ENCODE measurements at places on chromosomes 4 and X.

GRCh38 chrX:119503484-119503861 lies 35.2 kb downstream of the SLC25A5 start:
- DNase-seq, result no peak

DNA sequence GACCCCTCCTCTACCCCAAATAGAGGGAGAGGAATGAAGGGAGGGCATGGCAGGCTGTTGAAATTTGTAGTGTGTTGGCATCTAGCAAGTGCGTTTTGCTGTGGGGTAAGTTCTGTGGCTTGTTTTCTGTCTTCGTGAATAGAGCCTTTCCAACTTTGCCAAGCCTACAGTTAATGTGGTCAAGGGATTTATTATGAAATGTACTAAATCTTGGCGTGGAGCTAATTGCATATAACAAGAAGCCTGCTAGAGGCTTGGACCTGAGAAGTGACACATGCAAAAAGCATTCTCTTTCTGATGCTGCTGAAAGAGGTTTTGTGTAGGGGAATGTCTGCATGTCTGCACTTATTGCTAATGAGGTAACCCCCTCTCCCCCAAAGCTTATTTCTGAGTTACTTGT lies 132.2 kb downstream of the BMPR1B start:
- DNase-seq, result no peak

DNA sequence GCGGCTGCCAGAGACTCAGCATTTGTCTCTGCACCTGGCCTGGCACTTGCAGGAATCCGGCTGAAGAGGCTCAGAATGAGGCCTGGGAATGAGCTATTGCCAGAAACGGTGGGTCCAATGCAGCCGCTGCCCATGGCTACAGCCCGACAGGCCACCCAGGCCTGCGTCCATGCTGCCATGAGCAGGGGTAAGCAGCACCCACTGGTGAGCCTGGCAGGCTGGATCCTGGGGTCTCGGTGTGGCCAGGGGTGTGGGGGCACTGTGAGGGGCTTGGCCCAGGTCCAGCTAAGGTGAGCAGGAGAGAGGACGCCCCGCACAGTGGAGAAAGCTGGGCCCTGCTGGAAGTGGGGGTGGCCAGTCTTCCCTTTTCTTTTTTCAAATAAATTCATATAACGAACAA lies 60.3 kb upstream of the MXD4 start:
- no peak for DNase-seq

DNA sequence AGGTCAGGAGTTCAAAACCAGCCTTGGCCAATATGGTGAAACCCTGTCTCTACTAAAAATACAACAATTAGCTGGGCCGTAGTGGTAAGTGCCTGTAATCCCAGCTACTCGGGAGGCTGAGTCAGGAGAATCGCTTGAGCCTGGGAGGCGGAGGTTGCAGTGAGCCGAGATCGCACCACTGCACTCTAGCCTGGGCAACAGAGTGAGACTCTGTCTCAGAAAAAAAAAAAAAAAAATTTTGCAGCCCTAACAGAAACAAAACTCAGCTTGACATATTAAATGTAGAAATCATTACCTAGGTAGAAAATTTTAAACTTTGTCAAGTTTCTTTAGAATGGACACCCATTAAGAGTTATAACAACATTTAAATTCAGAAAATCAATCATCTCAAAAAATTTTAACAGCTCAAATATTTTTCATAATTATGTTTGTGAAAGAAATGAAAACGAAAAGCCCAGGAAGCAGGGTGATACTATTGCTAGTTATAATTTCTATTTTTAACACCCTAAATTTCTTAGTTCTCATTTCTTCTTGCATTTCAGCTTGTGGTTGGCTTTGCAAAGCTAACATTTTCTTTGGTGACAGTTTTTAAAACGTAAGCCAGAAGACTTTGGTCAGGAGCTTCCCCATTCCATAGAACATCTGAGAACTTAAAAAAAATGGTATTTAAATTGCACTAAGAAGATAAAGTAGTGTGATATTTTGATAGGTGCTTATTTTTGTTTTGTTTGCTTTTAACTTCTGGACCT lies 33.3 kb upstream of the RBBP7 start:
- peak; percentile 17 for DNase-seq

- DNase-seq, result no peak
These were observed at the start of gene SYTL5 for GRCh38 chrX:38006291-38006690. Gene SYTL5 (plus strand): TSS chrX:38006553. CDS start chrX:38033890, 27,337 bp downstream.

GRCh38 chrX:65451663-65452062 lies 82.9 kb downstream of the LAS1L start:
- peak; percentile 64 for DNase-seq

- no peak for DNase-seq
These were observed 18.8 kb downstream of the PPP2R2C start for GRCh38 chr4:6453688-6453990.

GRCh38 chr4:52822583-52822971 lies 39.5 kb upstream of the RASL11B start:
- DNase-seq, result no peak

- DNase-seq, result peak; percentile 92
These were observed 10.6 kb upstream of the ELF4 start for GRCh38 chrX:130120746-130121504.

DNA sequence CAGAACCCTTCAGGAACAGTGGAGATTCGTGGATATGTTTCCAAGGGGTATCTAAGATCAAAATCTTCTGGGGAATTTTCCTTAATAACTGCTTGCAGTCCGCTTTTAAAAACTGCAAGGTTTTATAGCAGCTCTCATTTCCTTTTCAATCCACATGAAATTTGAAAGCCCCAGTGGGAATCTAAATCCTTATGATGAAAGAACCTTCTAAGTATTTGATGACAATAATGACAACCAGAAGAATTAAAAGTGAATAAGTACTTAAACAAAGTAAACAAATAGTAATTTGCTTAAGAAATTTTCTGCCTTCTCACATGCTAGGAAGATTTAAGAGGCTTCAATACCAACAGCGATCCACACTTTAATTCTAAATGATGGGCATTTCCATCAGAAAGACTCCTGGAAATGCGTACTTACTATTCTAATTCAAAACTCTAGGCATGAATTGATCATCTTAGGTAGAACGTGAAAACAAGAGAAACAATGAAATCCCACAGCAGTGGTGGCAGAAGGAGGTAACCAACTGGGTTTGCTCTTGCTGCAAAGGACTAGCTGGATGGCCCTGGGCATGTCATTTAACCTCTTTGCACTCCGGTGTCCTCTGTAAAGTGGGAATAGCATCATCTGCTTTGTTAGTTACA lies 37.6 kb upstream of the S100G start:
- no peak for DNase-seq

- no peak for DNase-seq
These were observed 182.7 kb upstream of the PCDH7 start for GRCh38 chr4:30537456-30537855.

GRCh38 chr4:151530230-151530629 lies 121.3 kb downstream of the FHIP1A start:
- no peak for DNase-seq

DNA sequence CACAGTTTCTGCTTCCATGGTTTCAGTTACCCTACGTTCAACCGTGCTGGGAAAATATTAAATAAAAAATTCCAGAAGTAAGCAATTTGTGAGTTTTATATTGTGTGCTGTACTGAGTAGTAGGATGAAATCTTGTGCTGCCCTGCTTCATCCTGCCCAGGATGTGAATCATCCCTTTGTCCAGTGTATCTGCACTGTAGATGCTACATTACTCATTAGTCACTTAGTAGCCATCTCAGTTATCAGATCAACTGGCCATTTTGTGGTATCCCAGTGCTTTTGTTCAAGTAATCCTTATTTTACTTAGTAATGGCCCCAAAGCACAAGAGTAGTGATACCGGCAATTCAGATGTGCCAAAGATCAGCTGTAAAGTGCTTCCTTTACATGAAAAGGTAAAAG lies 97.9 kb downstream of the COX18 start:
- no peak for DNase-seq

DNA sequence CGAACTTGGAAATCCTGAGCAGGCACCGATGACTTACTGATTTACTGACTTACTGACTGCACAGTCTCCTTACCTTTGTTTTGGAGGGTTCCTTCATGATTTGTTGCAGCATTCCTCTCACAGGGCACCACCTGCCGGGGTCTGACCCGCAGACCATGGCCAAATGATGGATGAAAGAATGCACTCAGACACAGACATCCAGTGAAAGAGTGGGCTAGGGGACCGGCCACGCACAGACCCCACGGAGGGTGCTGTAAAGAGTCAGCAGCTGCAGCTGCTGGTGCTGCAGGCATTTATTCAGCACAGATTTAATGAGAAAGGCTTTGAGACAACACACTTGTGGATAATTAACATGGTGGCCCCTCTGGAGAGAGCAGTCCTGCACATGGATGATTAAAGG lies 3.4 kb downstream of the MAGEB5 start:
- no peak for DNase-seq

DNA sequence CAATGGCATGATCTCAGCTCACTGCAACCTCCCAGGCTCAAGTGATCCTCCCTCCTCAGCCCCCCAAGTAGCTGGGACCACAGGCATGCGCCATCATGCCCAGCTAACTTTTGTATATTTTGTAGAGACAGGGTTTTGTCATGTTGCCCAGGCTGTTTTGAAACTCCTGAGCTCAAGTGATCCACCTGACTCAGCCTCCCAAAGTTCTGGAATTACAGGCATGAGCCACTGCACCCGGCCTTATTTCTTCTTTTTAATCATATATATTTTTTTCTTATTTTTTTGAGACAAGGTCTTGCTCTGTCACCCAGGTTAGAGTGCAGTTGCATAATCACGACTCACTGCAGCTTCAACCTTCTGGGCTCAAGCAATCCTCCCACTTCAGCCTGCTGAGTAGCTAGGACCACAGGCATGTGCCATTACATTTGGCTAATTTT lies 184.0 kb downstream of the TSPAN5 start:
- DNase-seq, result peak; percentile 48

- peak; percentile 0 for DNase-seq
These were observed 16.4 kb downstream of the SMIM10L2A start for GRCh38 chrX:135437867-135438733.

All from OCI-M1 (cell line).